ENCODE measurements at places on chromosomes 1 and 21.

DNA sequence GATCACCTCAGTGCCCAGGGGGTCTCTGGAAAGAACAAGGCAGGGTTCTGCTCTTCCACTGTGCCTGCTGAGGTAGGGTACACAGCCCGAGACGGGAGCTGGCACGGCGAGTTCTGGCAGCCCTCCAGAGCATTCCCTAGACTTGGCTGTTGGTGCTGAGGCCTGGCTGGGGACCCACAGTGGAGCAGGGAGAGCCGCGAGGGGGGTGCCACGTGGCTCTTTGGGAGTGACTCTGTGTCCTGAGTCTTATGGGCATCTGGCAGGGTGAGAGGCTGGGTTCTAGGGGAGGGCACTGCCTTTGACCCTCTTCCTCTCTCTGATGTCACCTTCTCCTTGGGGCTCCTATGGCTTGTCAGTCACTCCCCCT, 336.4 kb downstream of the CAMTA1 start:
- no peak for DNase-seq

DNA sequence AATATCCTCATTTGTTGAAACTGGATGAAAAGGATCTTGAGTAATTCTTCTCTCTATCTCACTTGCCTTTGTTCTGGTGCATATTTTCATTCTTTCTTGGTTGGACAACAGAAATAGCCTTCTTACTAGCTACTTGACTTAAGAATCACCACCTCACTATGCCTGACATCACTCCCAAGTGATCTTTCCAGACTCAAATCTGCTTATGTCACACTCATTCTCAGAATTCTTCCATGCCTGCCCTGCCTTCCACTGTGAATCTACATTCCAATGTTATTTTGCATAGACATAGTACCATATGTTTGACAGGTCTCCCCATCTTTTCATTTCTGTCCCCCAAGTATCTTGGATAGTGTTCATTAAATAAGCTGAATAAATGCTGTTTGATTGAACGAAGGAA, 78.5 kb upstream of the DPYD start:
- DNase-seq = peak; percentile 8

DNA sequence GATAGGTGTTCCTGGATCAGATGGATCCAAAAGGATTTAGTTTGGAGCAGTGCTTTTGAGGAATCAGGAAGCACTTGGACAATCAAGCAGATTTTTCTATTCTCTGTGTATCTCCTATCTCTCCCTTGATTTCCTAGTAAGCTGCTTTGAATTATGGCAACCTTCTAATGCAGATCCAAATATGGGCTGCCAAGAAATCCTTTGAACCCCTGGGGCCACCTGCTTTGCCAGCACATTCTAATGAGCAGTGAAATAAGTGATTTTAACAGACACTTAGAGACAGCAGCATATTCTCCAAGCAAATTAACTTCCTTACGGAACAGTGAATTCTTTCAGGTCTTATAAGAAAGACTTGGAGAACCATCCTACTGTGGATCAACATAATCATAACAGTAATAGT, 195.4 kb downstream of the GPR52 start:
- no peak for DNase-seq

DNA sequence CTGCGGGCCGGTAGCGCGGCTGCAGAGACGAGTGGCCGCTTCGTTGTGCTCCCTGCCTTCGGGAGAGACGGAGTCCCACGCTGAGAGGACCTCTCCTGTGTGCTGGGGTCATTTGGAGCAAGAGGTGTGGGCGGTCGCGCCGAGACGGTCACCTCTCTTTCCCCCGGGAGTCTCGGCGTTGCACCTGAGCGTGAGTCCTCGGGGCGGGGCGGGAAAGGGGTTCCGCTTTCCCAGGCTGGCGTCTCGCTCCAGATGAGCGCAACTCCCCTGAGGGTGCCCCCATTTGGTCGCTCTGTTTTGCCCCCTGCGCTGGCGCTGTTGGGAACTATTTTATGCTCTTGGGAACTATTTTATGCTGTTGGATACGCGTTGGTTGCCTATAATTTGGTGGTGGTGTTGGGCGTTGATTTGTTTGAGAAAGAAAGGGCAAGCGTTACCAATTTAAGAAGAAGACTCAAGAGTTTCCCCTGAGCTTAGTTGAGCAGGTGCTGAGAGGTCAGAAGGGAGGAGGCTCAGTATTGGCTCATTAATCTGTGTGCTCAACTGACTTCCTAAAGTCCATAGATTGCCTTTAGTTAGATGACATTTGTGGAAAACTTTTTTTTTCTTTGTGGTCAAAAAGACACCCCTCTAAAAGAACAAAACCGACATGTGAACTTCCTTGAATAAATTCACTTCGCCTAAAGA, 683 bp downstream of the LRRC8B start:
- no peak for DNase-seq

DNA sequence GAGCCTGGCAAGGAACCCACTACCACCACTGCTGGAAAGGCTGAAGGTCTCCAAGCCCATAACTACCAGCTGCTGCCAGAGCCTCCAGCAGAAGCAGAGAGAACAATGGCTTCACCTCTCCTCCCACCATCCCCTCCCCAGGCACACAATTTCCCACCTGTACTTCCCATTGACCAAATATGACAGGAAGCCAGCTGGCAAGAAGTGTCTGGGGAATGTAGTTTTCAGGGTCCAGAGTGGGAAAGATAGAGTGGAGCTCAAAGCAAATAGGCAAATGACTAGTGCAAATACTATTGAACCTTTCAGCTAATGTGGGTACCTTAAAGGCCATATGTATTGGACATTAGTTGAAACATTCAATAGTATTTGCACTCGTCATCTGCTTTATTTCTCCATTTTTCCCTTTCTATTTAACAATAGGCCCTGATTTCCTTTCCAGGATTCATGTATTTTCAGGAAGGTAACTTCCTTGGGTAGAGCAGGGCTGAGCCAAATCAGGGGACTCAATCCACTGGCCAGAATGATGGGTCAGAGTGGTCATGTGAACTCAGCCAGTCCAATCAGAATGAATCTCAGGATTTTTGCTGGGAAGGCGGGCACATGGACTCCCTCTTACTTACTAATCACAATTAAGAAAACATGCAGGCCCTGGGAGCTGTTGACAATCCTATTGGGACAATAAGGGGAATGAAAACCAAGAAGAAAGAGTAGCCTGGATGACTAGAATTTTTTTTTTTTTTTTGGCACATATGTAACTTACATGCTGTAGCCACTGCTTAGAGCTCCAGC, 12.1 kb upstream of the NFYC start:
- DNase-seq = no peak

DNA sequence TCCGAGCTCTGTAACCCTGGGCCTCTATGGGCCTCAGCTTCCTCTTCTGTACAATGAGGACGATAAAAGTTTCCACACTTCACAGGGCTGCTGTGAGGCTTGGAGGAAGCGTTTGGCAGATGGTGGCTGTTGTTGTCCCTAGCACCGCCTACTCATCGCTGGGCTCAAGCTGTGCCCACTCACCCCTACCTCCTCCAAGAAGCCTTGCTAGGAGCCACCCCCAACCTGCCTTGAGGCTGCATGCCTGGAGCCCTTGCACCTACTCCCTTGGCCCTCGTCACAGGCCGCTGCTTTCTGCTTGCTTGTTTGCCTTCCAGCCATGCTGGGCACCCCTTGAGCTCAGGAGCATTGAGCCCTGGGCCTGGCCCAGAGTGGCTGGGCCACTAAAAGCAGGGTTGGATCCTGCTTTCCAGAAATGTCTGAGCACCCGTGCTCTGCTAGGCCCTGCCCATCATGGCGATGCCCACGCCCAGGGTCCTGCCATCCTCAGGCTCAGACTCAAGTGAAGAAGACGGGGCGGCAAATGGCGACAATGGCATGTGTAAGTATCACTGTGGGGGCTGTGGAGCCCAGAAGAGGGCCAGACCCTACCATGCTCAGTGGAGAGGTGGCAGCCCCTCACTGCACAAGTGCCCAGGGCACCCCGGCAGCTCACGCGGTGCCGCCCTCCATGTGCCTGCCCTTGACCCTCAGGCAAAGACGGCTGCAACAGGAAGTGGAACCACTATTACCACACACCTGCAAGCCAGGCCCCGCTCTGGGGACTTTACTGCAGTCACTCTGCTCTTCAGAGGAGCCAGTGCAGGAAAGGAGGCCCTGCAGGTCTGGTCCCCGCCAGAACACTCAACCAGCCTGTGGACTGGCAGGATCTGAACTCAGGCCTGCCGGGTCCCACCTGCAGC, 9.5 kb downstream of the SH3BGRL3 start:
- no peak for DNase-seq

DNA sequence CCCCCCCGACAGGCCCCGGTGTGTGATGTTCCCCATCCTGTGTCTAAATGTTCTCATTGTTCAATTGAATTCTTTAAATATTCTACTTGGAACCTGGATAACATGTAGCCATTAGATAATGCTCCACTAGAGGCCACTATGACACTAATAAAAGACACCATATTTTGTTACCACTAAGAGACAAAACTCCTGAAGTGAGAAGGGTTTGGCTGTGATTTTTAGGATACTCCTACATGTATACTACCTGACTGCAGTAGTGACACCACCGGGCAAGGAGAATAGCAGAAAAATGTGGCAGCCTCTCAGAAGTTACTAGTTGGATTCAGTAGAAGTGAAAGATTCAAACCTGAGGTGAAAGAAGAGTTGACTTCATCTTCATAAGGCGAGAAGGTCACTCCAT, 36.0 kb downstream of the F5 start:
- DNase-seq = peak; percentile 34

- DNase-seq = no peak
Measured at GRCh38 chr1:93715529-93716126, 34.0 kb upstream of the BCAR3 start.

DNA sequence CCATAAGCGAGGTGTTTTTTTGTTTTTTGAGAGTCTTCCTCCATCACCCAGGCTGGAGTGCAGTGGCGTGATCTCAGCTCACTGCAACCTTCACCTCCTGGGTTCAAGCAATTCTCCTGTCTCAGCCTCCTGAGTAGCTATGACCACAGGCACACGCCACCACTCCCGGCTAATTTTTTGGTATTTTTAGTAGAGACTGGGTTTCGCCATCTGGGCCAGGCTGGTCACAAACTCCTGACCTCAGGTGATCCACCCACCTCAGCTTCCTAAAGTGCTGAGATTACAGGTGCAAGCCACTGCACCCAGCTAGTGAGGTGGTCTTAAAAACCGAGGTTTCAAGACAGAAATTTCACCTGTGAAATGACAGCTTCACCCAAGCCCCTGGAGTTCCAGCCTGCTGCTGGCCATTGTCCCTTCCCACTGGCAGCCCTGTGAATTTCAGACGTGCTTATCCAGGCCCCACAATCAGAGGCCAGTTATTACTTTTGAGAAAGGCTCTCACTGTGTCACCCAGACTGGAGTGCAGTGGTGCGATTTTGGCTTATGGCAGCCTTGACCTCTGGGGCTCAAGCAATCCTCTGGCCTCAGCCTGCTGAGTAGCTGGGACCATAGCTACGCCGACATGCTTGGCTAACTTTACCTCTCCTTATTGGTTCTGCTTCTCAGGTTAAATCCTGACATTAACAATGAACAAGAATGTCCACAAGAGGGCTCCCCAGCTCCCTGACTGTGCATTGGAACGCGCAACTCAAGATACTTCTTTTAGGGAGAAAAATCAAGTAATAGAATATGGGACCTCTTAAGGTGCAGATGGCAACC, 19.4 kb downstream of the ENO1 start:
- DNase-seq = peak; percentile 55

GRCh38 chr21:21434944-21435343, 436.7 kb downstream of the NCAM2 start:
- no peak for DNase-seq

- no peak for DNase-seq
Measured at GRCh38 chr21:35619184-35619583, 441.1 kb downstream of the SETD4 start.

DNA sequence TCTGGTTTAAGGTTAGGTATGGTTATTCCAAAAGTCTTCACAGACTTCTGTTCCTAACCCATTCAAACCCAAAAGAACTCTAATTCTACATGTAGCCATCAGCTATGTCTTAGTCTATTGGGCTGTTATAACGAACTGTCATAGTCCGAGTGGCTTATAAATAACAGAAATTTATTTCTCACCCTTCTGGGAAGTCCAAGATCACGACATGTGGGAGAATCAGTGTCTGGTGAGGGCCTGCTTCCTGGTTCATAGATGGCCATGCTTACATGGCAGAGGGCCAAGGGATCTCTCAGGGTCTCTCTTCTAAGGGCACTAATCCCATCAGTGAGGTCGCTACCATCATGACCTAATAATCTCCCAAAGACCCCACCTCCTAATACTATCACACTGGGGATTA, 103.0 kb upstream of the PPP2R5A start:
- no peak for DNase-seq

DNA sequence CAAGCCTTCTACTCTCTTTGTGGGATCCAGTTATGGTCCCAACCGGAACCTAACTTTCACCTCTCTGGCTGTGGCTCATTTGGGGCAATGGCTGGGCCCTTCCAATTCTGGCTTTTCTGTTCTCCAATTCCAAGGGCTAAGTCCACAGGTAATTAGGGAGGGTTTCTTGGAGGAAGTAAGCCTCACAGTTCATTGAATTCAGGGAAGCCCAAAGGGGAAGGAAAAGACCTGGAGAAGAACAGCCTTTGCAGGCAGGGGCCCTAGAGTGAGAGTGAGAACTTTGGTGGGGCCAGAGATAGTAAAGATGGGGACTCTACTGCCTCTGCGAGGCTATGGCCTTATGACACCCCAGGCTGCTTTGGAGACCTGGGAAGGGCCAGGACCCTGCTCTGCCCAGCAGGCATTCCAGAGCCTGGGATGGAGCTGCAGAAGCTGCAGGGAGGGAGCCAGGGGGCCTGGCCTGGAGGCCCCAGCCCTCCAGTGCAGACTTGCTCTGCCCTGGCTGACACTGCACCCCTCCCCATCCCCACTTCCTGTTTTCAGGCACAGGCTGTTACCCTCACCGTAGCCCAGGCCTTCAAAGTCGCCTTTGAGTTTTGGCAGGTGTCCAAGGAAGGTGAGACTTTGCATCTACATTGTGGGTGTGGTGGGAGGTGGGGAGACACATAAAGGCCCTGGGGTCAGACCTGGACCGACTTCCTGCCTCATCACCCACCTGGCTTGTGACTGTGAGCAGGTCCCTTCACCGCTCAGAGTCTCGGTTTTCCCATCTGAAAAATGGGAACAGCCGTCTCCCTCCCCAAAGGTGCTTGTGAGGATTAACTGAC, 18.9 kb downstream of the LDLRAP1 start:
- no peak for DNase-seq

- DNase-seq = no peak
Measured at GRCh38 chr1:220873868-220874655, 5.2 kb upstream of the HLX start.

GRCh38 chr1:11448373-11449099, 30.4 kb upstream of the DISP3 start:
- DNase-seq = no peak

GRCh38 chr1:32266921-32267591, 16.0 kb downstream of the LCK start:
- no peak for DNase-seq

Data from astrocyte of the cerebellum (primary cell).